ENCODE measurements at places on chromosomes 7 and 10.
A peak's percentile ranks its signal among the peaks of the same experiment; 100 is the strongest.

DNA sequence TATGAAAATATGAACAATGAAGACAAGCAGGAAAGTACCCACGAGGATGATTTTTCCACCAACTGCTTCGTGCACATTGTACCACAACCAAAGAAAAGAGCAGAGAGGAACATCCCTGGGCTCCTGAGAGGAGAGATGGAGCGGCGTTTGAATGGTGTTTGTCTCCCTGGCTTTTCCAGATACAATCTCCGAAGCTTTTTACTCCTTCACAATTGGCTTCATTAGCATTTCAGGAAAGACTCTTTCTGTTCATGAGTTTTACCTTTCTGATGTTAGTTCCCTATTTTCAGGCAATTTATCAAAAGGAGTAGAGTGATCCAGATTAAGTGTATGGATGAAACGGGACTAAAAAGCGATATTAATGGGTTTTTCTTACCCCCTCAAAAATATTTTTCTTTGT is 49.3 kb downstream of the LYZL2 start:
- no peak for DNase-seq

DNA sequence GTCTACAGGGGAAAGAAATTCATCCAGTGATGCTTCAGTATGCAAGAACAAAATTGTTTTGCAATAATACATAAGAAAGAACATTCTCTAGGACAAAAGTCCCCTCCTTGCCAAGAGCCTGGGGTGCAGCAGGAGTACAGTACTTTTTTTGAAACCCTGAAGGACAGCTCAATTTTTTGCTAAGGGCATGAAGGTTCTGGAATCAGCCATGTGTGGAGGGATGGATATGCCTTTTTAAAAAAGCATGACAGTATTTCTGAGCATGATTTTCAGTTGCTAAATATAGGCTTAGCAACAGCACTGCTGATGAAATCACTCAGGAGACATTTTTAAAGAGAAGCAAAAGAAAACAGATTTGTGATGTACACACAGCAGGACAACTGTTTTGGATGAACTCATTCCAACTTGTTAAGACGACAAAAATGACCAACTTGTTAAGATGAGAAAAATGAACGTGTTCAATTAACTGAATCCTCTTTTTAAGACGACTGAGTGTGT is 39.3 kb downstream of the HBP1 start:
- no peak for DNase-seq

GRCh38 chr7:53993224-53993623 is 549.0 kb upstream of the VSTM2A start:
- no peak for DNase-seq

DNA sequence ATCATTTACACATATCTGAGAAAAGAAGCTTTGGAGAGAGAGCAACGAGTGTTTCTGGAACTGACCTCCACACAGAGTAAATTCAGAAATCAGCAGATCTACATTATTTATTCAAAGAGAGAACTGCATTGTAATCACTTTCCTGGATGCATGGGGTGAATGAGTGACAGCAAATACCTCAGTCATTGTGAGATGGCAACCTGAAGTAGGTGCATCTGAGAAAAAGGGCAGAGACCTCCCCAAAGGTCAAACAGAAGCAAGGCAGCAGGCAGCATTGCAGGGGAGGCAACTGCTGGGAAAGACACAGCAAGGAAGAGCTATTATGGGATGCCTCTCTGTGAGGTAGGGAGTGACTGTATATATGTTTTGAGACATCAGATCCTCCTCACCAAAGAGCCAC is 26.5 kb upstream of the SMIM30 start:
- no peak for DNase-seq

DNA sequence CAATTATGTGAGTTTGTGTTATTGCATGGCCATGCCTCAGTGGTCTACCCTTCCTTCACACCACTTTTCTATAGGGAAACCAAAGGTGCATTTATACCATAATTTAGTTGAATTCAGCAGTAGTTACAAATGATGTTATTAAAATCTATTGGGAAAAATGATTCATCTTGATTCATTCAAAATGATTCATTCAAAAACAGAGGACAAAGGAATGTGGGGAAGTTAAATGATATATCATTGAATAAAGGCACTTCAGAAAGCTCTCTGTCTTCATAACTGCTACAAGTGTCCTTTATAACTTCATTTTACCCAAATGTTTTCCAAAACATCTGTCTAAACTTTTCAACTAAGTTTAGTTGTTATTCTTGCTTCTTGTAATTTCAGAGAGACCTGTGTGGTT is 722.9 kb downstream of the GRM8 start:
- no peak for DNase-seq

DNA sequence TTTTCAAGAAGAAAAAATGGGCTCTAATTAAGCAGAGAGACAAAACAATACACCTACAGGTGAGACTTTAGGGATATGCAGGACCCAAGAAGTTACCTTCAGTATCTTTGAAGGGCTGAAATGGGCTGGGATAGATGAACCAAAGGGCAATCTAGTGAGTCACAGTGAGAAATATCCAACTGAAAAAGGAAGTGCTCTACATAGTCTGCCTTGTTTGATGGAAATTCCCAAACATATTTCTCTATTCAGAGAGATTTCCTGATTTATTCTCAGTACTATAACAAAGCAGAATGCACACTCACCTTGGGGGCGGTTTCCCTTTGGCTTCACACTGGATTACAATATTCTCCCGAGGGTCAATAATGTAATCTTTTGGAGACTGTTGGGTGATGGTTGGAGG is 104.1 kb upstream of the LAMB4 start:
- no peak for DNase-seq

DNA sequence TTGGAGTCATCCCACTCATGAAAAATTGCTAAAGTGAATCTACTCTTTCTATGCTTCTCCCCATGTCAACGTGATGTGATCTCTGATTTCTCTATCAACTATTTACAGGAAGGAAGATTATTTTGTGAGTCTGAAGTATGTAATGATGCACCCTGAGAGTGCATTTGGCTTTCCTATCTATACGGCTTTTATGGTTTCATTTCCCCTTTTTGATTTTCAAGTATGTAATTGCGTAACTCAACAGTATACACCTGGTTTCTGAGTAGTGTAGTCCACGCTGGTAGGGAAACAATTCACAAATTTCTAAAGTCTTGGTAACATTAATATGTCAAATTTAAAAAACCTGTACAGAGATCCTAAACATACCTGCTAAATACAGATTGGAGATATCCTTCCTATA is 194.7 kb upstream of the SEMA3A start:
- no peak for DNase-seq

- no peak for DNase-seq
Observed at GRCh38 chr10:70742537-70743429, 42.4 kb downstream of the TBATA start.

- no peak for DNase-seq
Observed at GRCh38 chr10:99711129-99711719, 20.7 kb downstream of the COX15 start.

DNA sequence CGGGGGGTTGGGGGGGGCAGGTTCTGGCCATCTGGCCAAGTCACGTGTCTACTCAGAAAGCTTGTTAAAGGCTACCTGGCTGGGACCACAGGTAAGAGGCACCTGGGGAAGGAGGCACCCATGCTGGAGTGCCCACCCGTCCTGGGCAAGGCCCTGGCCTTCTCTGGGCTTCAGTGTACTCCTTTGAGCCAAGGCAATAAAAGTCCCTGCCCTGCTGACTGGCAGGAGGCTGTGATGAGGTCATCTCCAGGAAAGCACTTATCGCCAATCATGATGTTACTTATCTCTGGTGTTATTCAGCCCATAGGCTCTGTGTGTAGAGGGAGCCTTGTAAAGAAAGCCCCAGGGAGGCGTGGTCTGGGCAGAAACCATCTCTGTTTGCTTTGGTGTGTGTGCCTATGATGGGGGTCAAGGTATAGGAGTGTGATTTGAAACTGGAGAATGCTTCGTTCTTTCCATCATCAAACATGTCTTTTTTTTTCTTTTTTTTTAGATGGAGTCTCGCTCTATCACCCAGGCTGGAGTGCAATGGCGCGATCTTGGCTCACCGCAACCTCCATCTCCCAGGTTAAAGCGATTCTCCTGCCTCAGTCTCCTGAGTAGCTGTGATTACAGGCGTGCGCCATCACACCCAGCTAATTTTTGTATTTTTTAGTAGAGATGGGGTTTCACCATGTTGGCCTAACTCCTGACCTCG is 2.5 kb upstream of the CLDN4 start:
- no peak for DNase-seq

DNA sequence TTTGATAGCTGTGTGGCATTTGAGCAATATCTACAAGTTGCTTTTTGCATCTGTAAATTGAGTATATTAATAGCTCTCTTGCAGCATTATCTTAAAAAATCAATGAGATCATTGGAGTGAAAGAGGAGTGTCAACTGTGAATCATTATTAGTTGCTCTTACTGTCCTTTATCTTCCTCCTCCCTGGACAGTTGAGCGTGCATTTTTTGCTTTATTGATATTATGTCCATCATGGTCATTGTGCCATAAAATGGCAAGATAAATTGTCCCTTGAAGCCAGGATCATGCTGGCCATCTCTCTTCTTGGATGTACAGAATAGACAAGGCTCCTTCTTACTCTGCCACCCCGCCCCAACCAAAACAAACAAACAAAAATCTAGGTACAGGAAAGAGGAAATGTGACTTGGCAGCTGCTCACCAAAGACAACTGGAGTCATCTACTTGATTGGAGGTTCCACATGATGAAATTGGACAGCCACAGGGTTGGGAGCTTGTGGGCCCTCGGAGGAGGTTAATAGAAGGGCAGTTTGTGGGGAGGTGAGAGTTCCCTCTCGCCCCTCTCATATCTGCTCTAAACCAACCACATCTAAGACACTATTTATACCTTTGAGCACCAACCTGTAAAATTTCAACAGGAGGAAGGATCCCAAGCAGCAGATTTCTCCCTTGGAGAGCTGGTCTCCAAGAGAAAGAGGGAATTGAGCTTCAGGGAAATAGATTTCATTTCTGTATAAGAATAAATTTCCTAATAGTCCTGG is 252.7 kb downstream of the SKIDA1 start:
- DNase-seq: no peak

- no peak for DNase-seq
Observed at GRCh38 chr10:132738454-132739224, 47.3 kb downstream of the NKX6-2 start.

DNA sequence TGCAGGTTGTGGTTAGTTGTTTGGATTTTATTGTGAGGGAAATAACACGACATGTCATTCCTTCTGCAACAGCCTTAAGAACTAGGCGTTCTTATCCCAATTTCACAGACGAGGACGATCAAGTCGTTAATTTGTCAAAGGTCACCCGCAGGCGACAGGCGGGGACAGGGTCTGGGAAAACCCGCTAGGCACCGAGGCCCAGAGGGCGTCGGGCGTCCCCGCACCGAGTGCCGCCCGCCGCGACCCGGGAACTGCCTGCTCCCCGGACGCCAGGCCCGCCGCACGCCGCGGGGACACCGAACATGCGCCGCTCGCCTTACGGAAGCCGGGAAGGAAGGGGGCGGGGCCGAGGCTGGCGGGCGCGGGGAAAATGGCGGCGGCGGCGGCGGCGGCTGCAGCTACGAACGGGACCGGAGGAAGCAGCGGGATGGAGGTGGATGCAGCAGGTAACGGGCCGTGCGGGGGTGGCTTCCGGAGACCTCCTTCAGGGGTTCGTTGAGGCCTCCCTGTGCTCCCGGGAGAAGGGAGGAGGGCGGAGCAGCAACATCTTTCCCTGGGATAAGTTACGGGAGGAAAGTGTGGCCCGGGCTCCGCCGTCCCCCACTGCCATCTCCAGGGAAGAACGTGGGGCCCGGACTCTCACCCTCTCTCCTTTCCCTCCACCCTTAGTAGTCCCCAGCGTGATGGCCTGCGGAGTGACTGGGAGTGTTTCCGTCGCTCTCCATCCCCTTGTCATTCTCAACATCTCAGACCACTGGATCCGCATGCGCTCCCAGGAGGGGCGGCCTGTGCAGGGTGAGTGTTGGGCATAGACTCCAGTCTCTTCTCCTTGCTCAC is at the start of gene COPS6:
Gene COPS6 (plus strand): TSS at position 349 of the 837 bp plus-strand sequence. CDS start 22 bp downstream, at position 371.
- DNase-seq: peak; percentile 75

- DNase-seq: no peak
Observed at GRCh38 chr10:124232686-124233545, 139.5 kb upstream of the CHST15 start.

DNA sequence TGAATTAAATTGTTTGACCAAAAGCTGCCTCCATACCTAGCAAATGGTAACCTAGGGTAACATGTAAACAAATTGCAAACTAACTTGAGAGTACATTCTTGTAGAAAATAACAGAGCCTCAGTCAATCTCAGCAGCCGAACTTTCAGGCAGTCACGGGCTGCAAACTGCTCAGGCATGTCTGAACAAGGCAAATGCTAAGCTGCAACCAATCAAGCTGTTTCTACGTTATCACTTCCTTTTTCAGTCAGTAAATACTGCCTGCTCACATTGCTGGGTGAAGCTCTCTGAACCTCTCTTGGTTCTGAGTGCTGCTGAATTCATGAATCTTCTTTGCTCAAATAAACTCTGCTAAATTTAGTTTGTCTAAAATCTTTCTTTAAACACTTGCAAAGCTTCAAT is 1212.4 kb downstream of the SORCS1 start:
- DNase-seq: no peak

- no peak for DNase-seq
Observed at GRCh38 chr10:62088786-62089185, 179.9 kb downstream of the RTKN2 start.

GRCh38 chr7:75575488-75576121 is 83.5 kb downstream of the SPDYE5 start:
- DNase-seq: no peak

GRCh38 chr7:47954231-47954911 is 6.1 kb upstream of the PKD1L1 start:
- DNase-seq: no peak

GRCh38 chr7:155164316-155164715 is 94.2 kb downstream of the HTR5A start:
- no peak for DNase-seq

DNA sequence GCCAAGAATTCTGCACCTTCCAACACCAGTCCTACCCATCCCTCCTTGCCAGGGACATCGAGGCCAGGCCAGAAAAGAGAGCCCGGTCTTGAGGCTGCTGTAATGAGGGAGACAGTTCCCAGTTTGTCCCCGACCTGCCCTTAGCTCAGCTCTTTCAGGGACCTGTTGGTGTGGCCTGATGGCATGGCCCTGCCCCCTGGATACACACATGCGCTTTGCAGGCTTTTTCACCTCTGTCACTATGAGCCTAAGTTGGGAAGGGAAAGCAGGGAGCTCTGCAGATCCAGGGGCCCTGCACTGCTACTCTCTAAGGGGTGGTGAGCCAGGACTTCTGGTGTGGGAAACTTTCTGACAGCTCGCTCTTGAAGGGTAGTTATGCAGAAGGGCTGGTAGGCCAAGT is 2.1 kb downstream of the SCD start:
- DNase-seq: no peak

DNA sequence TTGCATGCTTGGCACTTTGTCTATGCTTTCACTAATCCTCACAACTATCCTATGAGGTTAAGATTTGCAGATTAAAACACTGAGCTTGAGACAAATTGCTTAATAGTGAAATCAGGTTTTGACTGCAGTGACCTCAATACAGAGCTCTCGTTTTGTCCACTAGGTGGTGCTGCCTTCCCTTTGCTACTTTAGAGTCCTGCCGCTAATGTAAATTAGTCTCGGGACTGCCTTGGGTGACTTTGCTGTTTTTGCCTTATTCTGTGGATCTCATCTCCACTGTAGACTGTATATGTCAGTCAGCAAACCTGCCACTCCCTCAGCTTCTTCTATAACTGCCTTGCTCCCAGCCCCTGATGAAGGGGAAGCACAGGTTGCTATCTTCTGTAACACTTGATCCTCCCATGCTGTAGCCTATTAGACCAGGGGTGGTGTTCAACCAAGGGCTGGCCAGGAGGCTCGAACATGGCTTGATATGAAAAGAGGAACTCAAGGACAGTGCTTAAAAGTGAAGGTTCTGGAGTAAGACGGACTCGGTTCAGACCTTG is 26.0 kb downstream of the ASB4 start:
- peak; percentile 8 for DNase-seq

All from activated CD4-positive, alpha-beta T cell treated with anti-CD3 and anti-CD28 coated beads for 1 hour (primary cell).